ENCODE measurements at places on chromosomes 1 and 21.

GRCh38 chr1:36982709-36983108 is 51.6 kb downstream of the GRIK3 start:
- DNase-seq: no peak

- peak; percentile 44 for DNase-seq
Measured at GRCh38 chr1:58515794-58516401, 30.6 kb downstream of the OMA1 start.

DNA sequence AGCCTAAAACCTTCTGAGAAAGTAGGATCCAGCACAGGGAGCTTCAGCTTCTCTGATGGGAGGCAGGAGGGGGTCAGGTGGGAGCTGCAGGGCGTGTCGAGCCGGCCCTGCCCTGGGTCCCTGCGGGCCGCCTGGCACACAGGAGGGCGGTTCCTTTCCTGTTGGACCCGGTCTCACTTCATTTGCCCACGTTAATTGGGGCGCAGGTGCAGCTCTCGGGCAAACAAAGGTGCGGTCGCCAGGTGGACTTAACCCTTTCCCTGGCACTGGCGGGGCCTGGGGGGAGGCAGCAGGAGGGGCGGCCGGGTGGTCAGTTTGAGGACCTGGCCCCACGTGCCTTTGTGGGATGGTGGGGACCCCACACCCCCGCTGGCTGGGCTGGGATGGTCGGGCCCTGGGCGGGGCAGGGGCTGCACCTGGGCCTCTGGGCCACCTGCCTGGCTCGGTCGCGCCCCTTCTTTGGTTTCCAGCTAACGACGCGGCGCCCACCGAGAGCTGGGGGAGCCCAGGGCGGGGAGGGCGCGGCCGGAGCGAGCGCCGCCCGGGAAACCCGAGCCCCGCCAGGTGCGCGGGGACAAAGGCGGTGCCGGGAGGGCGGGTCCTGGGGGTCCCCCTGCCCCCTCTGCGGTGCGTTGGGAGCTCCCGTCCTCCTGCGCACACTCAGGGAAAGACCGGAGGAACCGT is 20.8 kb upstream of the C1orf159 start:
- DNase-seq: no peak

GRCh38 chr1:232225336-232226131 is 404.4 kb downstream of the SIPA1L2 start:
- no peak for DNase-seq

- peak; percentile 86 for DNase-seq
Measured at GRCh38 chr1:15180189-15180588, 26.6 kb downstream of the TMEM51 start.

GRCh38 chr1:171207377-171207776 is 22.3 kb downstream of the FMO2 start:
- no peak for DNase-seq

DNA sequence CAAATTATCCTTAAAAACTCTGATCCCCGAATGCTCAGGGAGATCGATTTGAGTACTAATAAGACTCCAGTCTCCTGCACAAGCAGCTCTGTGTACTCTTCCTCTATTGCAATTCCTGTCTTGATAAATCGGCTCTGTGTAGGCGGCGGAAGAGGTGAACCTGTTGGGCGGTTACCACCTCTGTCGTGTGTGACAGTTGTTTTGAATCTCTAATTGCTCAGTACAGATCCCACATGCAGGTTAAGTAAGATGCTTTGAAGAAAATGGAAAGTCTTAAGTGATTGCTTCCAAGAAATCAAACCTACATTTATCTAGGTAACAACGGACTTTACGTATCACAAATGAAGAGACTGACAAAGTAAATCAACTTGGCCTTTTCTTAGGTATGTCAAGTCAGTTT is 35.5 kb downstream of the COA6 start:
- DNase-seq: no peak

DNA sequence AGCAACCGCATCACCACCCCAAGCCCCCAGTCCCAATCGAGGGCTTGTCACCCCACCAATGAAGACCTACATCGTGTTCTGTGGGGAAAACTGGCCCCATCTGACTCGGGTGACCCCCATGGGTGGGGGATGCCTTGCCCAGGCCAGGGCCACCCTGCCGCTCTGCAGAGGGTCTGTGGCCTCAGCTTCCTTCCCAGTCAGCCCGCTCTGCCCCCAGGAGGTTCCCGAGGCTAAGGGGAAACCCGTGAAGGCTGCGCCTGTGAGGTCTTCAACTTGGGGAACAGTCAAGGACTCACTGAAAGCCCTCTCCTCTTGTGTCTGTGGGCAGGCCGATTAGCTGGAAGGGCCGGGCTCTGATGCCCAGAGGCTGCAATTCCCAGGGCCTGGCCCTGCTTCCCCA is 2.0 kb downstream of the SRARP start:
- no peak for DNase-seq

- DNase-seq: no peak
Measured at GRCh38 chr1:227416156-227416830, 98.0 kb upstream of the CDC42BPA start.

DNA sequence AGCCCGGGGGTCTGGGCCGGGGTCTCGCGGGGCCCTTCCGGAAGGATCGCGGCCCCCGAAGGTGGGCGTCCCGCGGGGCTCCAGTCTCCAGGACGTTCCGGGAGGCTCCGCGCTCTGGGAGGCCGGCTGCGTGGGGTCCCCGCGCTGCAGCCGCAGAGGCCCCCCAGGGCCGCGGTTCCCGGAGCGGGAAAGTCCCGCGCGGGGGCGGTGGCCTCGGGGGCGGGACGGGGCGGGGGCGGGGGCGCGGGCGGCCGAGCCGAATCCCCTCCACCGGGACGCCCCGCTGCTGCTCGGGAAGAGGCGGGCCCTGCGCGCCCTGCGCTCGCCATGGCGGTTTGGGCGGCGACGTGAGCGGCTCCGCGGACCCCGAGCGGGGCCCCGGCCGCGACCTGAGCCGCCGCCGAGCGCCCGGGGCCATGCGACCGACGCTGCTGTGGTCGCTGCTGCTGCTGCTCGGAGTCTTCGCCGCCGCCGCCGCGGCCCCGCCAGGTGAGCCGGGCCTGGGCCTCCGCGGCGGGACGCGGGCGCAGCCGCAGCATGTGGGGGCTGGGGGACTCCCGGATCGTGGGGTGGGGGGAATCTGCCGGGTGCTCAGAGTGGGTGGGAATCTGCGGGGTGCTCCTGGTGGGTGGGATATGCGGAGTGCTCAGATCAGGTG is at the start of gene IFNGR2:
IFNGR2 (plus strand) TSS at position 286 of the 658 bp plus-strand sequence; CDS start at position 417, 131 bp downstream.
- no peak for DNase-seq

- no peak for DNase-seq
Measured at GRCh38 chr1:55833529-55834091, 618.4 kb upstream of the USP24 start.

GRCh38 chr21:15793550-15794235 is 63.9 kb downstream of the USP25 start:
- no peak for DNase-seq

DNA sequence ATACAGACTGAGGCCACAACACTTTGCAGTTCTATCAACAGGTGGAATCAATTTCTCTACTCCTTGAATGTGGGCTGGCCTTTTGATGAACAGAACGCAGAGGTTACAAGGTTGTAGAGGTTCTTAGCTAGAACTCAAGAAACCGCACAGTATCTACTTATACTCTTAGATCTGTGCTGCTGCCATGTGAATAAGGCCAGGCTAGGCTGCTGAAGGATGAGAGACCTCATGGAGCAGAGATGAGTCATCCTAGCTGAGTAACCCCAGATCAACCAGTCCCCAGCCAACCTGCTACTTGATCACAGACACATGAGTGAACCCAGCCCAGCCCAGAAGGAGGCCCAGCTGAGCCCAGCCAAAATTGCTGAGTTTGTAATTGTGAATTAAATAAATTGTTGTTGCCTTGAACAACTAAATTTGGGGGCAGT is 35.3 kb upstream of the BCAR3 start:
- no peak for DNase-seq

GRCh38 chr1:196355206-196355786 is 252.9 kb downstream of the KCNT2 start:
- no peak for DNase-seq

DNA sequence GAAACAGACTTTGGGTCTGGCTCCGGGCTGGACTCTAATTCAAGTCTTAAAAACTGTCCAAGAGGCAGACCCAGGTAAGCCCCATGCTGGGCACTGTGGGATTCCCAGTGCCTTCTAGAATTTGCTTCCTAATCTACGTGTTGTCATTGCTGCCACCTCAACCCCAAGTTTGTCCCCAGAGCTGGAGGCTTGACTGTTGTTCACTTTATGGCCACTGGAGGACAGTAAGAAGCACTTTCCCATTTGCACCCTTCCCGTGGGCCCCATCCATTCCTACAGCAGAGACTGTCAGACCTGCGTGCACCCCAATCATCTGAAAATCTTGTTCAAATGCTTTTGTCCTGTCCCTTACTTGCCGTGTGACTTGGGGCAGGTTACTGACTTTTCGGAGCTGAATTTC is 29.4 kb upstream of the VASH2 start:
- no peak for DNase-seq

GRCh38 chr1:12142891-12143630 is 23.7 kb upstream of the TNFRSF1B start:
- no peak for DNase-seq

- DNase-seq: no peak
Measured at GRCh38 chr1:97738270-97738669, 182.6 kb downstream of the DPYD start.

DNA sequence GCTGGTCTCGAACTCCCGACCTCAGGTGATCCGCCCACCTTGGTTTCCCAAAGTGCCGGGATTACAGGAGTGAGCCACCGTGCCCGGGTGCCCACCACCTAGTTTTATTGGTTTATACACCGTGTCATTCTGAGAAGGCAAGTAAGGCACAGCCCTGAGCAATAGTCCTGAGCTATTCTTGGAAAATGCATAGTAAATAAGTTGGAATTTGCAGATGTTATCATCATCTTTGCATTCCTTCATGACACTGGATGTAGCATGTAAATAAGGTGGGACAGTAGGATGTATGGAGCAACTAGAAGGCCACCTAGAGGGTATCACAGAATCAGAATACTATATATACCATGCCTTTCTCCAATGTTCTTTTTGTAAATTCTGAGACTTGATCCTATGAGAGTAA is 11.0 kb downstream of the TOR1AIP2 start:
- no peak for DNase-seq
